Astrocyte (in vitro differentiated cells and primary cell): ENCODE measurements at places on chromosomes 4 and X. TPM values are rescaled to one million over a fixed set of nuclear protein-coding genes. Genes with fewer than 3 reads are reported as not detected.

The GLRB gene
- 5.7 and 6.8 TPM in 2 replicates for total RNA-seq

The NCAPG gene
- 2.6 and 4.7 TPM in 2 replicates for total RNA-seq

The AMBN gene
- total RNA-seq, result not detected in 2 replicates

The WDR19 gene
- 14.1 and 18.0 TPM in 2 replicates for total RNA-seq

The NR3C2 gene
- 2.5 TPM in 2 replicates for total RNA-seq

The STK26 gene
- total RNA-seq, result 64.7 and 69.4 TPM in 2 replicates

The HMGN5 gene
- total RNA-seq, result 3.9 and 5.0 TPM in 2 replicates

The REST gene
- 72.5 and 74.8 TPM in 2 replicates for total RNA-seq

DNA sequence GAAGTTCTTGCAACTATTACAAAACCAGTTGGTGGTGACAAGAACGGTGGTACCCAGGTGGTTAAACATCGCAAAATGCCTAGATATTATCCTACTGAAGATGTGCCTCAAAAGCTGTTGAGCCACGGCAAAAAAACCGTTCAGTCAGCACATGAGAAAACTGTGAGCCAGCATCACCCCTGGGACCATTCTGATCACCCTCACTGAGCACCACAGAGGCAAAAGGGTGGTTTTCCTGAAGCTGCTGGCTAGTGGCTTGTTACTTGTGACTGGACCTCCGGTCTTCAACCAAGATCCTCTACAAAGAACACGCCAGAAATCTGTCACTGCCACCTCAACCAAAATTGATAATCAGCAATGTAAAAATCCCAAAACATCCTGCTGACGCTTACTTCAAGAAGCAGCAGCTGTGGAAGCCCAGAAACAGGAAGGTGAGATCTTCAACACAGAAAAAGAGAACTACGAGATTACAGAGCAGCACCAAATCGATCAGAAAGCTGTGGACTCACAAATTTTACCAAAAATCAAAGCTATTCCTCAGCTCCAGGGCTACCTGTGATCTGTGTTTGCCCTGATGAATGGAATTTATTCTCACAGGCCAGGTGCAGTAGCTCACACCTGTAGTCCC lies 21.4 kb upstream of the SLC10A6 start:
- no peak for DNase-seq

DNA sequence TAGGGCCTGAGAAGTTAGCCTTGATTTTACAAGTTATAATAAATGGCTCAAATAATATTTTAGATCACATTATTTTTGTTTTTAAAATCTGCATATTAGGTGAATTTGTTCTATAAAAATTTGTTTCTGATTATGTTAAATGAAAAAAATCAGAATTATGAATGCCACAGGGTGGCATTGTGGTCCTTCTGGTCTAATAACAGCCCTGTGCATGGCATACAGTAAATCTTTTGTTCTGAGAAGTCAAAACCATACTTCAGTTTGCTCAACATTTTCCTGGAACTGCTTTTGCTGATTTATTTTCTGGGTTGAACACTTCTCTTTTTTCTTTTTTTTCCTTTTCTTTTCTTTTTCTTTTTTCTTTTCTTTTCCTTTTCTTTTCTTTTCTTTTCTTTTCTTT lies 101.0 kb upstream of the UBQLN2 start:
- DNase-seq, result no peak

- DNase-seq, result peak; percentile 62
These were observed 21.8 kb downstream of the KIAA1210 start for GRCh38 chrX:119105826-119106225.

DNA sequence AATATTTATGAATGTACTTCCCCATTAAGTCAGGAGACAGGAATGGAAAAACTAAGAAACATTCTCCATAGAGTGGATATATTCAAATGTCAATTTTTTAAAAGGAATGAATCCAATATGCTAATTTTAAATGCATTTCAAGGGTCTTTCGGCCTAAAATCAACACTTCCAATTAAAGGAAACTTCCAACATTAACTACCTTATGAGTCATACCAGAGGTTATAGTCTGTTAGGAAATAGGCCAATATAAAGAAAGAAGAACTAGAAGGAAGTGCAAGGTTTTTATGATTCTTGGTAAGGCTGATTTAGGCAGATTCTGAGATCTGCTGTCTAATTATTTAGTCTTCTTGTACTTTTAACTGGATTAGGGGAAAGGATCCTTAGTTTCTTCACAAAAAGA lies 260.1 kb upstream of the EDNRA start:
- DNase-seq, result peak; percentile 10

DNA sequence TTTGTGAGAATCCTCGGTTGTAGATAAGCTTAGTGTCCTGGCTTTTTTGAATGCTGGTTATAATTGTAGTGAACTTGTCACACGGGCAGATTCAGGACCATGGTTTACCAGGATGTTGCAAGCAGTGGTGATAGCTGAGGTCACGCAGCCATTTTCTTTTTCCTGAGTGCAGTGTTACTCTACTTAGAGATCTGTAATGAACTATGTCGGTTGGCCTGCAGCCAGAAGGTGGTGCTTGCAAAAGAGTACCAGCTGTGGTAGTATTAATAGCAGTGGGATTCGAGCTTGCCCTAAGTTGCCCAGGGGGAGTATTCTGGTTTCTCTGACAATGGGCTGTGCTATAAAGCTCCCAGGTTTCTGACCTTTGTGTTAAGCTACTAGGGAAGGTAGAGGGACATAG lies 368.9 kb downstream of the SLITRK2 start:
- no peak for DNase-seq

DNA sequence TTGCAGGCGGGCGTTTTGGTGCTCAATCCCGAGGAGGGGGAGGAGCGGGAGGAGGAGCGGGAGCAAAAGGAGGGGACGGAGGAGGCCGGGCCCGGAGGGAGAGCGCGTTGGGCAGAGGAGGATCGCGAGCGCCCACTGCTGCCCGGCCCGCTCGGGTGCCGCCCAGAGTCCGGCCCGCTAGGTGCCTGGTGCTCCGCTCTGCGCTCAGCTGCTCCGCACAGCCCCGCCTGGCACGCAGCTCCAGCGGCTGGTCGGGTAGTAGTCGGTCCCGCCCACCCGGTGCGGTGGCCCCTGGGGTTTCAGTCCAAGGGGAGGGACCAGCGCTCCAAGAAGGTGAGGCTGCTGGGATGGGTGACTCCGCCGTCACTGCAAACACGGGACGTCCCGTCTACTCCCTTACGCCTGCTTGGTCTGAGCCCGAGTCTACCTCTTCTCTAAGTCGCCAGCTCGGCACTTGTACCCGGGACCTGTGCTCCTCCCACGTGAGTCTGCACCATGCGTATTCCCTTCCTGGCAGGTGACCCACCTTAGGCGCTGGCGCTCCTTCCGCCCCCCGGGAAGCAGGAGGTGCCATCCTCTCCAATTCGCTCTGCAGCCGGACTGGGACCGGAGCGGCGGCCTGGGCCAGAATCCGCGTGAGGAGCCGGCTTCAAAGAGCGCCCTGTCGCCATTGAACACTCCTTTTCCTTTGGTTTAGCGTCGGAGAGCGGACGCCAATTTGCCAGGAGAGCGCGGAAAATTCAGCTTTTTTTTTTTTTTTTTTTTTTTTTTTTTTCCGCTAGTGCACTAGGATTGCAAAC lies 405 bp upstream of the HS3ST1 start:
- peak; percentile 45 for DNase-seq

- DNase-seq, result no peak
These were observed 225.9 kb upstream of the GYPA start for GRCh38 chr4:144366425-144366824.

DNA sequence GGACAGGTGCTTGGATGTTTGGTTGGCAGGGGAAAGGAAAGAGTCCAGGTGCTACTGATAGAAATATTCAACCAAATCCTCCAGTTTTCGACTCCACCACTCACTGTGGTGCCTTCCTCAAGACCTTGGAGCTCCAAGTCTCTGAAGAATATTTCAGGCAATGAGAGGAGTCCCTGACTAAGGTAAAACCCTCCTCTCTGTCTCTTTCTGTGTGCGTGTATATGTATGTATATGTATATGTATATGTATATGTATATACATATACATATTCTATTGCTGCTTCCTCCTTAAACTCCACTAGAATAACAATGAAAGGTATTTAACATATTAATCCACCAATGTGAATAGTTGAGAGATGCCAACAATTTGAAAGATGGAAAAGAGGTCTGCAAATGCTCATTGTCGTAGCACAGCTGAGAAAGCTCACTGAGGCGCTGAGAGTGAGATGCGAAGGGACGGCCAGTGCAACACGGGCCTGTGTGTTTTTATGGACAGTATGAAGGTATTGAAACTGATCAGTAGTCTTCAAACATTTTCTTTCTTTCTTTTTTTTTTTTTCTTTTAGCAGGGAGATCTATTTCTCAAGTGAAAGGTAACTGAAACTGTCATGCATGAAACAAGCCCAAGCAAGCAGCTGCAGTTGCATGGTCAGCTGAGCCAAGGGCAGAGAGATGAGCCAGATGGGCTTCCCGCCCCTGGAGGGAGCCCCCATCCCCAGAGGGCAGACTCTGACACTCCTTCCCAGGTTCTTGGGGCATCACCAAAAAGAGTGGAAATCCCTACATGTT lies 41.1 kb upstream of the HS3ST1 start:
- no peak for DNase-seq

- no peak for DNase-seq
These were observed 43.1 kb downstream of the TMEM164 start for GRCh38 chrX:110046001-110046400.

GRCh38 chr4:169238445-169238844 lies 32.3 kb downstream of the SH3RF1 start:
- peak; percentile 65 for DNase-seq

- peak; percentile 5 for DNase-seq
These were observed 110.9 kb downstream of the HDAC8 start for GRCh38 chrX:72461766-72462165.

DNA sequence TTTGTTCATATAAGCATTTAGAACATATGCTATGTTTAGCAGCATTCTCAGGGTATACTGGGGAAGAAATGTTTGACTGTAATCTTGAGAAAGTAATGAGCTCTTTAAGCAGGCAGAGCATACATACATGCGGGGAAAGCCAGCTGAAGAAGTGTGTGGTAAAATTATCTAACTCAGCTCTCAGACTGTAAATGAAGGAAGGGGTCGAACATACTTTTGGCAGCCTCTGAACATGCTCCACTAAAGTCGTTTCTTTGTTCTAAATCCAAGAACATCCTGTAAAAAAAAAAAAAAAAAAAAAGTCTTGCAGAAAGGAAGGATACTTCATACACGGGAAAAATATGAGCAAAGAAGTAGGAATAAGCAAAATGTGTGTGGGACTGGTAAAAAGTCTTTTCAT lies 224.8 kb downstream of the GRID2 start:
- no peak for DNase-seq

DNA sequence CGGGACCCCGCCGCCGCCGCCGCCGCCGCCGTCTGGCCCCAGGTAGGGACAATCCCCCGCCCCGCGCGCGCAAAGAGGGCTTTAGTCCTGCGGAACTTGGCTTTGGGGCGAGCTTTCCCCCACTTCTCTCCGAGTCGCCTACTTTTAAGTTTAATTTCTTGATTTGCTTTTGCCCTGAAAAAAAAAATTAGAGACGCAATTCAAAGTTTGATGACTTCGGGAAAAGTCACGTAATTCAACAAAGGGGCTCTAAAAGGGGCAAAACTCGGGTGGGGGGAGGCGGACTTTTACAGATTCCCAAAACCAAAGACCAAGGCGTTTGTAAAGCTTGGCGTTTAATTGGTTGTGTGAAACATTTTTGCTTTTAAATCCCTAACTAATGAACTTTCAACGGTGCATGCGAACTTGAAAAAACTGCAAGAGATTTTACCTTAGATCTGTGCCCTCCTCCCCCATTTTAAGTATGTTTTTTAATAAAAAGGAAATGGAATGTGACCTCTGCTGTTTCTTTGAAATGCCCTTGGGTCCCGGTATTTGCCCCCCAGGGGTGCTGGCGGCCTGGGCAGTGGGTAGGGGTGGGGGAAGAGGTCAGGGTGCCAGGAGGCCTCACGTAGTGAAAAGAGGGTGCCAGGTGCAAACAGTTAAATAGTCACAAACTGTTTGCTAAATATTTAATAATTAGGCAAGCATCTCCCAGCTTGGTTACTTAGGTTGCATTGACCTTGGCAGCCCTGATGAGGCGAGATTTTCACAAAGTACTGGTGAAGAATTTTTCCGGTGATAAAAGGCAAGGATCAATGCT lies 209.7 kb downstream of the NWD2 start:
- DNase-seq, result no peak

- DNase-seq, result no peak
These were observed 9.6 kb downstream of the PSAPL1 start for GRCh38 chr4:7425124-7425523.

DNA sequence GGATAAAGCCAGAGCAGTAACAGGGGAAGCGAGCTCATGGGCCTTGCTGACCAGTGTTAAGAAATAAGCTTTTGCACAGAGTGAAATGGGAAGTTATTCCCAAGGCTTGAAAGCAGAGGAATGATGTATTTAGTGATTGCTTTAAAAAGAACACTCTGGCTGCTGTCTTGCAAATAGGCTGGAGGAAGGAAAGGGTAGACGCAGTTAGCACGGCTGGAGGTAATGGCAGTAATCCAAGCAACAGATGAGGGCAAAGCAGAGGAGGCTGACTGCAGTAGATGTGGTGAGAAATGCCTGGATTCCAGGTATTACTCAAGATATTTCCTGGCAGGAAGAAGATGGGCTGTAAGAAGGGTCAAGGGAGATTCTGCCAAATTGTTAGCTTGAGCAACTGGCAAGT lies 1342.3 kb upstream of the AGA start:
- peak; percentile 1 for DNase-seq
